HCT116 (cell line): ENCODE measurements at places on chromosomes 1 and 21. TPM values are rescaled to one million over a fixed set of nuclear protein-coding genes. Genes with fewer than 3 reads are reported as not detected.

The RUNX3 gene
- 22.6 TPM for total RNA-seq

The GUCA2A gene
- not detected for total RNA-seq

The PGBD5 gene
- 0.27 TPM for total RNA-seq

The MATN1 gene
- 0.12 TPM for total RNA-seq

The CD52 gene
- 2.0 TPM for total RNA-seq

The GJB4 gene
- 2.0 TPM for total RNA-seq

The HES3 gene
- total RNA-seq, result not detected

The CHODL gene
- not detected for total RNA-seq

The OR2T11 gene
- not detected for total RNA-seq

The OR2G6 gene
- not detected for total RNA-seq

The GALNT2 gene
- 40.8 TPM for total RNA-seq

The HAO2 gene
- not detected for total RNA-seq

The IL20 gene
- total RNA-seq, result not detected

The F13B gene
- not detected for total RNA-seq

The KCNE2 gene
- total RNA-seq, result not detected

The BSDC1 gene
- total RNA-seq, result 47.0 TPM

The KIF17 gene
- total RNA-seq, result 2.4 TPM
